Kidney glomerular epithelial cell (primary cell): ENCODE measurements at places on chromosomes 7 and 10.

DNA sequence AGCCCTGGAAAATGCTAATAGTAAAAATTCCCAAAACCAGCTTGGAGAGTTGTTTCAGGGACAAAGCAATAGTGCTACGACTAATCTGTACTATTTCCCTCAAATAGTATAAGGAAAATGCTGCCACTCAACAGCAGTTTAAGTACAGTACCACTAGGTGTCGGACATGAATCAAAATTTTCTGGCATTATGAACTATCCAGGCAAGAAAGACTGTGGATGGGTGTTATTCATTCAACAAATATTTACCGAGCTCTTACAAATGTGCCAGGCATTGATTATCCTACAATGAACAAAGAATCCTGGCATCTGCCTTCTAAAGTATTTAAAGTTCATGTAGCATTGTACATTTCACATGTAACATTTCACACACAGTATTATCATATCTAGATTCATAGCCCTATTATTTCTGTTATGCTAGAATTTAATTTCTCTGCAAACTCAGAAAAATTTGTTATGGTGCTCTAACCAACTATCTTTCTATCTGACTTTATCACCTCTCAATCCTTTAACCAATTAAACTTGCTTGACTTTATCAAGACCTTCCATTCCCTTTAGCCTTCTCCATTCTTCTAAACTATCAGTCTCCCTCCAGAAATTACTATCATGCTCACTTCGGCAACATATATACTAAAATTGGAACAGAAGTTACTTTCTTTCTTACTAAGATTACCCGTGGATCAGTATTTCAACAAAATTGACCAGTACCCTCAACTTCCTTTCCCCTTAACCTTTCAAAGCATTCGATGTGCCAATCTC is 80.6 kb downstream of the ARHGAP21 start:
- peak; percentile 88 for DNase-seq

DNA sequence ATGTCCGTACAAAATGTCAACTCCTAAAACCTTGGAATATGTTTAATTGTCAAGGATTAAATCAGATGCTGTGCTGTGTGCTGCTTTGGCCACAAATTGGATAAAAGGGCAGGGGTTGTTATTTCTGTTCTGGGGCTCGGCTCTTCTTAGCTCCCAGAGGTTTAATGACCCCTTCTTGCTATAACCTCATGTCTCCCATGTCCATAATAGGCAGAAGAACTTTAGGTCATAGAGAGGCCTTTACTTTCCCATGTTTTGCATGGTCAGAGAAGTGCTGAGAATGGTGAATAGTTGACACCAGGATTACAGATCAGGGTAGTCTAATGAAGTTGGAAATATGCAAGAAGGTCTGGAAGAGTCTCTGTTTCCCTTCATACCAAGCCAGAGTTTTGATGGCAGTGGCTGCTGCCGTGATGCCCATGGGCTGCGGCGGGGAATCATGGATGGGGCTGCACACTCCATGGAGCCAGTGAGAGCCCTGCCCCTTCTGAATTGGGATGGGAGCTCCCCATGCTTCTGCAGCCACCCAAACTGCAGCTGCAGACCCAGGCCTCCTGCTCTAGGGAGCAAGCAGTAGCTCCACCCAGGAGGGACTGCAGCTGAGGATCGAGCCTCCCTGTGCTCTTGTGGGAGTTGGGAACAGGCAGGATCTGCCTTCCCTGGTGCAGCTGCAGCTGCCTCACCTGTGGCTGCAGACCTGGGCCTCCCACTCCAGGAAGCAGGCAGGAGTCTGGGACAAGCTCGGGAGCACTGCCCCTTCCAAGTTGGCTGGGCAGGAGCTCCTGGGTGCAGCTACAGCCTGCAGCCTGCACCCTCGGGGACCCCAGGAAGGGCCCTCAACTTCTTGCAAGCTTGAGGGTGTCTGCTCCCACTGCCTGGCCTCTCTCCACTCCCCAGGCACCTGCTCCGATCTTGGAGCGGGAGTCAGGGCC is 23.1 kb upstream of the STEAP4 start:
- no peak for DNase-seq

- no peak for DNase-seq
These were observed 116.8 kb downstream of the AUTS2 start for GRCh38 chr7:69714886-69715576.

DNA sequence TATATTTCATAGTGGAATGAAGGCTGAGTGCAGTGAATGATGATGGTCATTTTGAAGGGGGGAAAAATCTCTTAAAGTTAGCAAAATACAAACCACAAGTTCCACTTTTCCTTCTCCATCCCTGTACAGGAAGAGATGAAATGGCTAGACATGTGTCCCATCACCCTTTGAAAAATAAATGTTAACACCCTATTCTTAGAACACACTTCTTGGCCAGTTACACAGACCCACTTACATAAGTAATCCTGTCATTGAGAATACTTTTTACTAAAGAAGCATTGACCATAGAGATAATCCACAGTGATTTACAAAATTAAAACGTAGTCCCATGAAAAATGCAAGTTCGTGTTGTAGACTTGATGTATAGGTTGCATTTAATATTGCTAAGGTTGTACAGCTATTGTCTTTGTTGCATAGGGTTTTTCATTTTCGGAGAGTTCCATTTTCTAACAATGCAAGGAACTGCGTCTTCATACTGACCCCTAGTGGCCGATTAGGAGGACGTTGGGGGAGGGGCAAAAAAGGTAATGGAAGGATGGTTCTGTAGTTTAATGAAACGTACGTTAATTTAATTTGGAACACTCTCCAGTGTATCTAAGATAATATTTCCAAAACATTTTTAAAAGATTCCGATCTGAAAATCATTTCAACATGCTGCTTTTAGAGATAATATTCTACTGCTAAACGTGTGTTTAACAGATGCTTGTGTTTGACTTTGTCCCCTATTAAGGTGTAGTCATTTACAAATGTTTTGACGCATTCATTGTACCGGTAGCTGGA is 60.9 kb downstream of the ARMC3 start:
- peak; percentile 55 for DNase-seq

- no peak for DNase-seq
These were observed 1.1 kb downstream of the RADIL start for GRCh38 chr7:4882169-4883032.

- DNase-seq, result no peak
These were observed 117.3 kb upstream of the ZNF438 start for GRCh38 chr10:31148951-31149350.

DNA sequence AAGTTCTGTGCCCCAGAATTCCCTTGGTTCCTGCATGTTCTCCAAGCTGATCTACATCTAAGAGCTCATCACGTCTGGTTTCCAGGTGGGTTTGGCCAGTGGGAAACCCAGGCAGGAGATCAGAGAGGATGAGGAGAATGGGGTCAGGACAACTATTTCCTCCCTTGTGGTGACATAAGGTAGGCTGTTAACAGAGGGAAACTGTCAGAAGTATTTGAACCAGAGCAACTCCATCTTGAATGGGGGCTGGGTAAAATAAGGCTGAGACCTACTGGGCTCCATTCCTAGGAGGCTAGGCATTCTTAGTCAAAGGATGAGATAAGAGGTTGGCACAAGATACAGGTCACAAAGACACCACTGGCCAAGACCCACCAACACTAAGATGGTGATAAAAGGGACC is 19.1 kb downstream of the GARIN1A start:
- no peak for DNase-seq

DNA sequence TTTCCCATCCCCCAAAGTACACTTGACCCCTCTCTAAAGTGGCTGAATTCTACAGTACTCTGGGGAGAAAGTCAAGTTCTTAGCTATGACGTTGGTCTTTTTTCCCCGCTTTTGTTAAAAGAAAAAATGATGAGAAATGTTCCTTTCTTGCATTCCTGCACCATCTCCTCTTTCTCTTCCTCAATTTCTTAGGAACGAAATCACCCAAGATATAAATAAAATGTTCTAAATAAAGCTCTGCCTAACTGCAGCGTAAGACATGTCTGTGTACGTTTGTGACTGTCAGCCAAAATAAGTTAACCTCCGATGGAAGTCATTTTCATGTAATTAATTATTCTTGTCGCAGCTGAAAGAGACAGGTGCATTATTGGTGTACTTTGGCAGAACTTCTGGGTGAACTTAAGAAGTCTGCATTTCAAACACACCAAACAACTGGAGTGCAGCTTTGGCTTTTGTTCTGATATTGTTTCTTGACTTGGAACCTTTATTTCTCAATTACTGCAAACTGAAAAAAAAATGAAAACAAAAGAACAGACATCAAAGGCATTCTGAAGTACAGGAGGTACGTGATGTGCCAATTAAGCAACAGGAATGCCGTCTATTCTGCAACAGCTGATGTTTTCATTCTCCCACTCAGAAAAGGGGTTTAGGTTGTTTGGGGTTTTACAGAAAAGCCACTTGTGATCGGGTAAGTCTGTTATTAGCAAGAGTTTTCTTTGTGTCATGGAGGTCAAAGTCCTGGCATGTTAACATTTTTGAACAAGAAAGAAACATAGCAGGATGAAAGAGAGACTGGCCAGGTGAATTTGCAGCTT is 82.4 kb upstream of the SDK1 start:
- peak; percentile 37 for DNase-seq

- DNase-seq, result no peak
These were observed 328.4 kb upstream of the NFE2L3 start for GRCh38 chr7:25823571-25823970.

- DNase-seq, result no peak
These were observed 29.1 kb downstream of the CPED1 start for GRCh38 chr7:121017586-121017985.

- no peak for DNase-seq
These were observed 70.2 kb upstream of the EXOC6 start for GRCh38 chr10:92778091-92778490.

DNA sequence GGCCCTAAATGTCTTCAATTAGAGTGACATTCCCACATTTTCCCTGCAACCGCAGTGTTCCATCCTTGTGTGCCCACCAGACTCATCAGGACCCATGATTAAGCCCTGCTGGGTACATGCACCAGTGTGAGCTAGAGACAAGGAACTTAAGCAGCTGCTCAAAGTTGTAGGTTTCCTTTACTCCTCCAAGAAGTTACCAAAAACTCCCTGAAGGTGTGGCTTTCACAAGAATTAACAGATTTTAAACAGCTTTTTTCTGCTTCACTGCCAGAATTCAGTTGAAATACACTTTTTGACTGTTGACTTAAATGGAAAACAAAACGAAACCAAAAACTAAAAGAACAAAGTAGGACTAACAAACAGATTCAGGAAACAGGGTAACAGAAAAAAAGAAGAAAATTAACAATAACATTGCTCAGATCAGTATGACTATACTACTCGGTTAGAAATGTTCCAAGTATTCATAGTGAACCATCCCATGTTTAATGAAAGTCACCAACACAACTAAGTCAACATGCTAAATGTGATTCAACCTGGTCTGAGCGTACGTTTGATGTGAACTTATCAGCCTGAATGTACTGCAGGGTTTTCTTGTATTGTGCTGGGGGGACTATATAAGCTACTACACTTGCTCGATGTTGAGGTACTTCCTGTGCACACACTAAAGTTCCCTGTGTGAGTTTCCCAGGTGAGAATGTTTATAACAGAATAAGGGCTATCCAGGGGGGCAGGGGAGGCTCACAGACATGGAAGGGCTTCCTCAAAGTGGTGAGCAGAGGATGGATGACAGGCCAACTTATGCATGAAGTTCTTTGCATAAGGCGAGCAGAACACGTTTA is 22.2 kb downstream of the SLC37A3 start:
- no peak for DNase-seq

DNA sequence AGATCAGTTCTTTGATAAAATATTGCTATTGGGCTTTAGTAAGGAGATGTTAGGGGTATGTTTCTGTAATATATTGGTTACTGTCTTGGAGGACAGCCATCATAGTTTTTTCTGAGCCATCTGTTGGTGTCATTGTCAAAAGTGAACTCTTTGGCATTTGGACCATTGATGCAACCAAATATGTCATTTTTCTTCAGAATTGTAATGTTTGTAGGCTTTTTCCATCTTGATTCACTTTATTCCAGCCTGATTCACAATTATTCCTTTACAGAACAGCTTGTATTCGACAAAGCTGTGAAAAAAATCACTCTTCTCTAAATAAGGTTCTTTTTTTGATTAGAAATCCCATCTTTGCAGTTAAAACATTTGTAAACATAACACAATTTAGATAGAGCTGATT is 37.4 kb downstream of the SMNDC1 start:
- DNase-seq, result no peak

DNA sequence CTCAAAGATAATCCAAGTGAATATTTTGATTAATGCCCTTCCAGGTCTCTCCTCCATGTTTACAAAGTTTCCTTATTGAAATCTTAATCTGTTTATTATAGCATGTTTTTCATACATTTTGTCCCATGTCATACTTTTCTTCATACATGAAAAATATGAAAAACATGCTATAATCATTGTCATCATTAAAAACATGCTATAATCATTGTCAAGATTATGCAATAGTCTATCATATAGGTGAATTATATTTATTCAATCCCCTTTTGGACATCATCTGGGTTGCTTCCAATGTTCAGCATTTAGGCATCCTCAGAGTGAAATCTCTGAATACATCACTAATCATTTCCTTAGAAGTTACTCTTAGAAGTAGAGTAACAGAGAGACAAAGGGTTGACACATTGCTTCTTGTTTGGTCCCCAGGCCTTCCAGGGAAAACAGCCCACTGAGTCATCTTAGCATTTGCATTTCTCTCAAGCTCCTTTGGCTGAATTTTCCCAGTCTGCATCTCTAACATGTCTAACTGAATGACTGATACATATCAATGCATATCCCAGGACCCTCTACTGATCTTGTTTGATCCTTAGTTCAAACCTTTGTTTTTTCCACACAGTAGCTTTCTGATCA is 87.0 kb downstream of the SGMS1 start:
- no peak for DNase-seq

DNA sequence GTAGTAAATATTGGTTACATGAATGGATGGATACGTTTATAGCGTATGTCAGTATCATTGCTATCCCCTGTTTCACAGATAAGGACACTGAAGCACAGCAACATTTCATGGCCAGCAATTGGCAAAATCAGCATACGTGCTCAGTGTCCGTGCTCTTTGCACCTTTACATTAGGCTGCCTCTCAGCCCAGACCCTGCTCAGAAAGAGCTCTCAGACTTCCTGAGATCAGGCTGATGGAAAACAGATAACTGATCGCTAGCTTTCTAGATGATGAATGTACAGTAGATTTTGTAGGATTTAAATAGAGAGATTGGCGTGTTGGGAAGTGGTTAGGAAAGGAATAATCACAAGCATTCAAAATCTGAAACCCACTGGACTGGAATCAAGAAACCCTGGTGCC is 106.7 kb downstream of the ARID5B start:
- no peak for DNase-seq

GRCh38 chr7:99111591-99111990 is 32.3 kb downstream of the SMURF1 start:
- DNase-seq, result no peak

DNA sequence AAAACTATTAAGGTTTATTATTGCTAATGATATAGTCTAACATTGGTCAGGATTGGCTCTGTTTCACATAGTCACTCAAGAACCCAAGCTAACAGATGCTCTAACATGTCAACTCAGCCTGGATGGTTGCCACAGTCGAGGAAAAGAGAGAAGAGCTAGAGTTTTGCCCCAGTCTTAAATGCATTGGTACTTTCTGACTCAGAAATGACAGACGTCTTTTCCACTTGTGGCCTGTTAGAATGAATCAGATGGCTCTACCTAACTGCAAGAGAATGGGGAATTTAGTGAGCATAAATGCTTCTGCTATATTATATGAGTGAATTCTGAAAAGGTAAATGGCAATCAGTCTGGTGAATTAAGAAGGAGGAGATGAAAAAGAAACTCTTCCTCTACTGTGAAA is 13.9 kb downstream of the HECTD2 start:
- DNase-seq, result no peak

- DNase-seq, result no peak
These were observed 65.4 kb upstream of the TNS3 start for GRCh38 chr7:47647181-47647917.
